Stimulated activated CD4-positive, alpha-beta T cell treated with anti-CD3 and anti-CD28 coated beads, TNF-alpha, amount 100 ng/mL, for 4 hours (primary cell): ENCODE measurements at places on chromosomes 2 and 18.

- DNase-seq, result no peak
These were observed 4.2 kb upstream of the PAX8 start for GRCh38 chr2:113282747-113283533.

DNA sequence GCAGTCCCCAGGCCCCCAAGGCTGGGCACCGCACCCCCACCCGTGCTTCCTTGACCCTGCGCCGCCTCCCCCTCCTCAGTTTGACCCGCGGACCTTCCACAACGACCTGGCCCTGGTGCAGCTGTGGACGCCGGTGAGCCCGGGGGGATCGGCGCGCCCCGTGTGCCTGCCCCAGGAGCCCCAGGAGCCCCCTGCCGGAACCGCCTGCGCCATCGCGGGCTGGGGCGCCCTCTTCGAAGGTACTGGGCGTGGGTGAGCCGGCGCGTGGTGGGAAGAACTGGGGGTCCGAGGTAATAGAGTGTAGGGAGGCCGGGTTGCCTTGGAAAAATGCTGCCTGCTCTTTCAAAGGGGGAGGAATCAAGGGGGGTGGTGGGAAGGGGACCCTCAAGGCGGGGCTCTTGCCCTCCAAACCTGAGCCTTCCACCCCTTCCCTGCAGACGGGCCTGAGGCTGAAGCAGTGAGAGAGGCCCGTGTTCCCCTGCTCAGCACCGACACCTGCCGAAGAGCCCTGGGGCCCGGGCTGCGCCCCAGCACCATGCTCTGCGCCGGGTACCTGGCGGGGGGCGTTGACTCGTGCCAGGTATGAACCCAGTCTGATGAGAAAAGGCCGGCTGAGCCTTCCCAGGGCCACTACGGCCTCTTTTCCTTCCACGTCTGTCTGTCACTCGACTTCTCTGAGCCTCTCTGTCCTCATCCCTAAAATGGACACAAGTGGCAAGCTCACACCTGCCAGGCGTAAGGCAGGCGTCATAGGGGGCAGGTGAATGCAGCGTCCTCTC lies 2.6 kb downstream of the PRSS56 start:
- no peak for DNase-seq

DNA sequence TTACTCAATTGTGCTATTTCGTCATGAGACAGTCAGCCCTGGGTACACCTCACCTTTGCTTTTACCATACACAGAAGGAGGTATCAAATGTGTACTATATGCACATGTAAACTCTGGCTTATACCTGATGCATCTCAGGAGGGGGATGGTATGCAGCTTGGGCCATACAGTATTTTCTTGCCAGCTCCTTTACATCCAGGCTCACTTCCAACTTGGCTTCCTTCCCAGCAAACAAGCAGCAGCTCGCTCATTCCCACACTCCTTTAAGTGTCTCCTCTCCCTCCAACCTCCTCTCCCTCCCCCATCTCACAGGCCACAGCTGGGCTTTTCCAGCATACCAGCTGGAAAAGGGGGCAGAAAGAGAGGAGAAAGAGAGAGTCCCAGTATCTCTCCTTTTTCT lies 9.6 kb downstream of the MARCHF4 start:
- DNase-seq, result no peak

DNA sequence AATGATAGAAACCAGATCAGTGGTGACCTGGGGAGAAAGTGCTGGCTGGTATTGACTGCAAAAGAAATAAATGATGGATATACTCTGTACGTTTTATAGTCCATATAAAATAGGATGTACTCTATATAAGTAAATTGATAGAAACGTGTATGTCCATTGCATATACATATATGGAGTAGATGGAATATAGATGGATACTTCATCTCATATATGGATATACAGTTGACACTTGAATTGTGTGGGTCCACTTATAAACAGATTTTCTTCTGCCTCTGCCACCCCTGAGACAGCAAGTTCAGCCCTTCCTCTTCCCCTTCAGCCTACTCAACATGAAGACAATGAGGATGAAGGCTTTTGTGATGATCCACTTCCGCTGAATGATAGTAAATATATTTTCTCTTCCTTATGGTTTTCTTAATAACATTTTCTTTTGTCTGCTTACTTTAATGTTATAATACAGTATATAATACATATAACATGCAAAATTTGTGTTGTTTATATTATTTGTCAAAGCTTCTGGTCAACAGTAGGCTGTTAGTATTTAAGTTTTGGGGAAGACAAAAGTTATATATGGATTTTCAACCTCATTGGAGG lies 76.1 kb upstream of the MYCN start:
- no peak for DNase-seq

DNA sequence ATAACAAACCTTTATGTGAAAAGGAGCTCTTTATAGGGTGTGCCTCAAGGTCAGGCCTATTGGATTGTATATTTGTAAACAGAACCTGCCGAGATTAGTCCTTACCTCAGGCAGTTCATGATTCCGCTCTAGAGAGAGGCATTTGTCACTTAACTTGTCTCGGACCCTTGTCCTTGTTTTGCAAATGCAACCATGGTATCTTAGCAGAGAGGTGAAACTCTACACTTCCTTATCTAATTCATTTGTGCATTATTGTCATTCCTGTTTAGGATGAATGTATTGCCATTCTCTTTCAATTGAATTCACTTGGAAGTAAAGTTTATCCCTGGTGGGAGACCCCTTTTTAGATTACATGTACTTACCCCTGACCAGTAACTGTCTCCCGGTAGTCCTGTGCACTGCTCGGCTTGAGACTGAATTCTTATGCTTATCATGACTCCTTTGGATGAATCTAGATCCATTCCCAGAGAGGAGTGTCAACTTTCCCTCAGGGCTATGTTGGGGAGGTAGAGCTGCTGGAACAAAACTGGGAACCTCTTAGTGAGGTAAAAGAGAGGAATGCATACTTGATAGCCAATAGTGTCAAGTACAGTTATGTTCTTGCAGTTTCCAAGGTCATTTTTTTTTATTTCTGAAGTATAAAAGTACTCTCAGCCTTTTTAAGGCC lies 46.6 kb downstream of the SGPP2 start:
- no peak for DNase-seq

DNA sequence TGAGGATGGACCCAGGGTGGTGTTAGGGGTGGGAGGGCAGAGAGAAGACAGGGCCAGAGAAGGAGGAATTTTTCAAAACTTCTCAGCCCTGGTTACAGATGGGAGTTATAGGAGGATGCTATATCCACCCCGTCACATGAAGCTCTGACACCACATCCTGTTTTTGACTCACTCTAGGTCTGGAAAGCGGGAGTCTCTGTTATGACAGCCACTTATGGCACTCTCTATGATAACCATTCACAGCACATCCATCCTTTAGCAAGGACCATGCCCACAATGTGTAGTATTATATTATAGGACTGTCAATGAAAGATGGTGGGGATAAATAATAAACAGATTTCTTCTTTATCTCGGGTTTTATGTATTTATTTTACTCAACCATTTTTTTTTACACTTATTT lies 461.2 kb downstream of the CDH2 start:
- DNase-seq, result no peak

DNA sequence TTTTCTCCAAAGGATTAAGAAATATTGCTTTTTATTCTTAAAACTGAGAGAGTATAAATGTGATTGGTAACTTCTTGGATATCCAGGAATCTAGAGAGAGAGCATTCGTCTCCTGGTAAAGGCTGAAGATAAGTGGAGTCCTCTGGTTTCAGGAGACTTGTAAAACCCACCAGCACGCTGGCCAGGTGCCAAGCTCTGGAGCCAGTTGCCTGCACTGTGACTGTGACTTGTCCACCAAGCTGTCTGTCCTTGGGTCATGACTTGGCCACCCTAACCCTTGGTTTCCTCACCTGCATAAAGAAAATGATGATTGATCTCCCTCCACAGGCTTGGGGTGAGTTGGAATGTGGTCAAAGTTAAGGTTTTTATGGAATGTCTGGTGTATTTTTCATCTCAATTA lies 185.4 kb upstream of the NCKAP5 start:
- no peak for DNase-seq

DNA sequence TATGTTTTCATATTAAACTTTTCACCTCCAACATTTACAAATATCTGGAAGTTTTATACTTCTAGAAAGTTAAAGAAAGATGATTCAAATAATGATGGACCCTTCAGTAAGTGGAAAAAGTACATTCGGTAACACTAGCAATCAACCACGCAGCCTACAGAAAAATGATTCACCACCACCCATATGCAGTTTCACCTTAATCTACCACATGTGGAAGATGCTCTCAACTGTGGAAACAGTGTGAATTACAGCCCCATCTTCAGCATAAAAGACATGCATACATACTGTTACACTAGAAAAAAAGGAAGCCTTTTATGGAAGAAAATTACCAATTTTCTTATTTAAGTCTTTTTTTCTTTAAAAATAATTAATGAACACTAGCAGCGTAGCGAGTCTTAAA lies 1.1 kb downstream of the SLC38A11 start:
- DNase-seq, result no peak

DNA sequence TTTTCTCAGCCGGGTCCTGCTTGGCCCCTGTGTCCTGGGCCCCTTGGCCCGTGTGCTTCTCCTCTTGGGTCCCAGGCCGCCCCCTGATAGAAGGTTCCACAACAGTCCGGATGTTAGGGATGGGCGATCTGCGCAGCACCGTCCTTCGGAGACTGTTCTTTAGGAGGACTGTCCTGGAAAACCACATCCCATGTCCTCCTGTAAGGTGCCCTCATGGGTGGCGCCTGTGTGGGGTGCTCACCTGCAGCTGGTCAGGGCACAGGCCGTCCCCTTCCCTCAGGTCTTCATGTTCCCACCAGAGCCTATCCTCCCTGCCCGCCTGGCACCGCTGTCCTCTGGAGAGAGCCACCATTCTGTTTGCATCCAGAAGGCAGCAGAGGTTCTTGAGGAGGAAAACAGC lies 50.0 kb downstream of the CTDP1 start:
- DNase-seq, result no peak
